ENCODE measurements at places on chromosomes 13 and 19.

GRCh38 chr13:48849515-48849914 is 126.2 kb upstream of the FNDC3A start:
- no peak for DNase-seq

- DNase-seq = no peak
These were observed 41.0 kb upstream of the SOX21 start for GRCh38 chr13:94753327-94753726.

DNA sequence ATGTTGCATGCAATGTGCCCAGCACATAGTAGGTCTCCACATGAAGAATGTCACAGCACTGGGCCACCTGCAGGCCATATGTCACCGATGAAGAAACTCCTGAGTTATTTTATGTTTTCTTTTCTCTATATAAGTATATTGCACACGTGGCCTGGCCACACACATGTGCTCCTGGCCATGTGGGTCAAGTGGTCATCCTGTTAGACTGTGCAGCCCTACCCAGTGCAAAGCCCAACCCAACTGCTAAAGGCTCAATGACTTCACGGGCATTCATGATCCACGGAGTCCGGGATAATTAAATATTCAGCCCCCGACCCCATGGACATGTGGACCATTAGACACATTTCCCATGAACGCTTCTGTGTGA is 163.2 kb downstream of the TEX29 start:
- DNase-seq = no peak

- no peak for DNase-seq
These were observed at the start of gene FREM2 for GRCh38 chr13:38686577-38687245. FREM2 (plus strand) TSS chr13:38687077; CDS start chr13:38687345, 268 bp downstream.

- no peak for DNase-seq
These were observed 237.6 kb upstream of the MAB21L1 start for GRCh38 chr13:35714121-35714520.

DNA sequence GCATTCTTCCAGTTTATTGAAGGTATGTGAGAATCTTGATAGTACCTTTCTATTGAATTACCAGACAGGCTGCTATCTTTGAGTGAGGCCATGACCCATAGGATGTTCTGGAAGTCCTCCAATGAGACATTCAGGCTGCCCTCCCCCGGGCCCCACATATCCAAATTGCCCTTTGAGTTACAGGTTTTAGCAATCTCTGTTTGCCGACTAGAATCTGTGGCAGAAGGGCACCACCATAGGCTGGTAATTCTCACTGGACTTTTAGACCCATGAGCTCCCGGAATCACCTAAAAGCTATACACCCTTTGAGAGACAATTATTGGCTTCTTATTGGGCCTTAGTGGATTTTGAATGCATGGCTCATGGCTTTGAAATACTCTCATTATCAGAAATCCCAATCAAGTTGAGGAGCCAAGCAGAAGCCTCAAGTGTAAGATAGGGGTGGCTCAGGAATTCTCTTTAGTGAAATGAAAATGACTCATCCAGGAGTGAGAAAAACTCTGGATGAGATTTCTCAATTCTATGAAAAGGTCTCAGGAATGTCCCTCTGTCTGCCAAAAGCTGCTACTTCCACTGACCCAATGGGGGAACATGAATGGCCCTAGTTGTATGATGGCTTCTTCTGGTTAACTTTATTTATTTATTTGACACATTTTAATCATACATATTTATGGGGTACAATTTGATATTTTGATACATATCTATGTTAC is 172.1 kb upstream of the CSNK1A1L start:
- no peak for DNase-seq

GRCh38 chr13:23673354-23673753 is 103.1 kb downstream of the TNFRSF19 start:
- DNase-seq = no peak

- DNase-seq = no peak
These were observed 27.9 kb upstream of the EEF1AKMT1 start for GRCh38 chr13:20801707-20802106.

- no peak for DNase-seq
These were observed 199.7 kb downstream of the IRS2 start for GRCh38 chr13:109586509-109587346.

DNA sequence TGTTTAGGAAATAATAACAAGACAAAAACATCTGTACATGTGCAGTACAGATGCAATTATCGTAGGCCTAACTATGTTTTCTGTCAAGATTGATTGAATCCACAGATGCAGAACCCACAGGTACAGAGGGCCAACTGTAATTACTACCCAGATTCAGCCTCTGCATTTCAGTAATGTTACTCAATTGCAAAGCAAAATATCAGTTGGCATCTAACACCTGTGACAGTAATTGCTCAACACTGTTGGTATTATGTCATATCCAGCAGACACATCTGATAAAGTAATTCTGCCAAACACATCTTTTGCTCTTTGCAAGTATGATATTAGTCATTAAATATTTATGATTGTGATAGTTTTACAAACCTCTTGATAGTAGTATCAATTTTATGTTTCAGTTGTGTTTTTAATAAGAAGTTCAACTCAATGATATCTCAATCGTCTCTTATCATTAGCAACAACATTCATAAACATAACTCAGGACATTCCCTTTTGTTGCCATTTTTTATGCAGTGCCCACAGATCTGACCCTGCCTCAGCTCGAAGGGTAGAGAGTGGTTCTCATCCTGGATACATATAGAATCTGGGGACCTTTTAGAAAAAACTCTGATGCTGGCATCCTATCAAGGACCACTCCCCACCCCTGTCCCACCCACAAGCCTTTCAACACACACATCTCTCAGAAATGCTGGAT is 104.7 kb downstream of the MYCBP2 start:
- DNase-seq = no peak
